Osteocyte (in vitro differentiated cells): ENCODE measurements at places on chromosomes 7 and 10. TPM values are rescaled to one million over a fixed set of nuclear protein-coding genes. Genes with fewer than 3 reads are reported as not detected.

- no peaks in the 10 kb centered on the region for H3K36me3 ChIP-seq
- no peak overlapping the region for H3K27ac ChIP-seq
- no peaks in the 10 kb centered on the region for H3K4me1 ChIP-seq
- DNase-seq, result peak; percentile 76
Measured at GRCh38 chr10:47248386-47249090, 51.5 kb upstream of the GDF10 start.

The SFTPA1 gene
- total RNA-seq, result not detected in 2 replicates

DNA sequence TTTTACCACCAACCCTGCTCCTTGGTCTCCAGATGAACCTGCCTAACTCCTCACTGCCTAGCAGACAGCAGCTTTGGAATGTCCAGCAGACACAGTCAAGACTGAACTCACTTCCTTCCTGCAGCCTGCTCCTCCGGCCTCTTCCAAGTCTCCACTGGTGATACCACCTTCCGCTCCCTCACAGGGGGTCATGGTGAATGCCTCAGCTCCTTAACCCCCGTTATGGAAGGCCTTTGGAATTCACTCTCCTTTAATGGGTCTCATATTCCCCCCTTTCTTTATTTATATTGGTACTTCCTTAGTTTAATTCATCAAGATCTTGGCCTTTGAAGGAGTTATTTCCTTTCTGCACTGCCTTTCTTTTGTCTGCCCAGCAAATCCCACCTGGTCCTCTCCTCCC, 44.9 kb upstream of the ZNF32 start:
- H3K27me3 ChIP-seq, result peaks cover 8% of the 10 kb centered on the region
- H3K27ac ChIP-seq, result no peak overlapping the region
- H3K4me1 ChIP-seq, result peaks cover 11% of the 10 kb centered on the region
- H3K4me3 ChIP-seq, result no peak overlapping the region
- H3K36me3 ChIP-seq, result no peaks in the 10 kb centered on the region
- DNase-seq, result no peak

GRCh38 chr10:86366902-86367151, 232 bp upstream of the GRID1 start:
- peaks cover 12% of the 10 kb centered on the region for H3K4me1 ChIP-seq
- peaks cover 64% of the 10 kb centered on the region for H3K27me3 ChIP-seq
- H3K27ac ChIP-seq, result no peak overlapping the region
- H3K36me3 ChIP-seq, result no peaks in the 10 kb centered on the region
- no peak overlapping the region for H3K4me3 ChIP-seq

The PAX4 gene
- not detected in 2 replicates for total RNA-seq

DNA sequence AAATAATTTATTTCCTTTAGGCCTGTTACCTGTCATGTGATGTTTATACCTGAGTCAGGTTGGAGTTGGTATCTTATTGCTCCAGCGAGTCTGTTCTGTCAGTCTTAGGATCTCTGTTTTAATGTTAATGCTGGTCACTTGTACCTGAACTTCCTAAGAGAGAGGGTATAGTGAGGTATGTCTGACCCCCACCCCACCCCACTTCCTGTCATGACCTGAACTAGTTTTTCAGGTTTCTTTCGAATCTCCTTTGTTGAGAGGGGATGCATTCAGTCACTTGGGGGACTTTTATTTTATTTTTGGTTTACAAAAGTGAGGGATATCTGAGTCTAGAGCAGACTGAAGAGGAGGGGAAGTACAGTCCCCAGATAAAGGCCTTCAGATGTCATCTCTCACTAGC, 769.0 kb upstream of the COBL start:
- no peak overlapping the region for H3K4me3 ChIP-seq
- no peaks in the 10 kb centered on the region for H3K36me3 ChIP-seq
- H3K27me3 ChIP-seq, result peaks cover 2% of the 10 kb centered on the region
- DNase-seq, result no peak
- H3K4me1 ChIP-seq, result no peaks in the 10 kb centered on the region
- H3K27ac ChIP-seq, result no peak overlapping the region

DNA sequence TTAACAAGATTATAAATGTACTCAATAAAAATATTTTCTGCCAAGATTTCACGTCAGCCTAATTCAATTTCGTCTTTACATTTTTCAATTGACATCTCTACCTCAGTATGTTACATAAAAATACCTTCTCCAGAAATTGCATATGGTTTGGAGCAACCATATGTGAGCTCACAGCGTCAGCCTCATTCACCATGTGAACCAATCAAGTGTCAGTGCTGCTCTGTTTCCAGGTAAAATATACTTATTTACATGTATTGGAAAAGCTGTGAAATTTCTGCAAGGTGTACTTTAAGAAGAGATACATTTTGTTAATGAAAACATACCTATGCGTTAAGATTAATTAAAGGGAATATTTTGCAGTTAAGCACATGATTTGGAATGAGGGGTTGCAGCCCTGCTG, 110.7 kb upstream of the PRSS1 start:
- H3K4me1 ChIP-seq, result no peaks in the 10 kb centered on the region
- H3K36me3 ChIP-seq, result no peaks in the 10 kb centered on the region
- DNase-seq, result no peak
- H3K27me3 ChIP-seq, result peaks cover 63% of the 10 kb centered on the region

The SLK gene
- total RNA-seq, result 41.3 and 44.0 TPM in 2 replicates

The SPDYE9 gene
- total RNA-seq, result not detected in 2 replicates

- H3K27ac ChIP-seq, result no peak overlapping the region
- no peak overlapping the region for H3K4me3 ChIP-seq
- H3K36me3 ChIP-seq, result no peaks in the 10 kb centered on the region
Measured at GRCh38 chr7:21828841-21829240, 116.9 kb downstream of the CDCA7L start.

GRCh38 chr10:58785354-58785753, 272.7 kb downstream of the BICC1 start:
- DNase-seq, result no peak
- no peak overlapping the region for H3K27ac ChIP-seq
- no peak overlapping the region for H3K4me3 ChIP-seq
- H3K4me1 ChIP-seq, result peaks cover 31% of the 10 kb centered on the region

- no peaks in the 10 kb centered on the region for H3K4me1 ChIP-seq
- no peaks in the 10 kb centered on the region for H3K36me3 ChIP-seq
- peaks cover 36% of the 10 kb centered on the region for H3K27me3 ChIP-seq
Measured at GRCh38 chr7:127486654-127487053, 94.1 kb upstream of the ZNF800 start.

GRCh38 chr10:1944487-1944886, 207.2 kb upstream of the ADARB2 start:
- H3K4me1 ChIP-seq, result no peaks in the 10 kb centered on the region
- H3K36me3 ChIP-seq, result no peaks in the 10 kb centered on the region
- no peak overlapping the region for H3K4me3 ChIP-seq
- H3K27me3 ChIP-seq, result peaks cover 11% of the 10 kb centered on the region
- H3K27ac ChIP-seq, result no peak overlapping the region
- no peak for DNase-seq

GRCh38 chr10:26205223-26205622, 11.4 kb upstream of the GAD2 start:
- no peaks in the 10 kb centered on the region for H3K27me3 ChIP-seq
- H3K4me1 ChIP-seq, result no peaks in the 10 kb centered on the region
- no peak overlapping the region for H3K27ac ChIP-seq
- no peak for DNase-seq
- no peaks in the 10 kb centered on the region for H3K36me3 ChIP-seq
- H3K4me3 ChIP-seq, result no peak overlapping the region
